Gastrocnemius medialis (tissue), 4 donors: ENCODE measurements at places on chromosomes 7 and 10. TPM values are rescaled to one million over a fixed set of nuclear protein-coding genes. Genes with fewer than 3 reads are reported as not detected.

GRCh38 chr7:123433665-123434064 lies 100.7 kb downstream of the IQUB start:
- no peak for DNase-seq
- H3K4me3 ChIP-seq = no peak overlapping the region
- H3K27ac ChIP-seq = no peak overlapping the region
- no peaks in the 10 kb centered on the region for H3K36me3 ChIP-seq
- no peaks in the 10 kb centered on the region for H3K27me3 ChIP-seq

- peaks cover 5% of the 10 kb centered on the region for H3K4me1 ChIP-seq
- no peak overlapping the region for H3K27ac ChIP-seq
- H3K4me3 ChIP-seq = no peak overlapping the region
- H3K36me3 ChIP-seq = no peaks in the 10 kb centered on the region
Observed at GRCh38 chr7:139908792-139909191, 79.7 kb downstream of the TBXAS1 start.

Gene AGK
- 6.5 TPM for total RNA-seq

Gene C7orf33
- total RNA-seq = not detected

Gene SFRP5
- total RNA-seq = 0.25 TPM

Gene MACC1
- not detected for total RNA-seq

DNA sequence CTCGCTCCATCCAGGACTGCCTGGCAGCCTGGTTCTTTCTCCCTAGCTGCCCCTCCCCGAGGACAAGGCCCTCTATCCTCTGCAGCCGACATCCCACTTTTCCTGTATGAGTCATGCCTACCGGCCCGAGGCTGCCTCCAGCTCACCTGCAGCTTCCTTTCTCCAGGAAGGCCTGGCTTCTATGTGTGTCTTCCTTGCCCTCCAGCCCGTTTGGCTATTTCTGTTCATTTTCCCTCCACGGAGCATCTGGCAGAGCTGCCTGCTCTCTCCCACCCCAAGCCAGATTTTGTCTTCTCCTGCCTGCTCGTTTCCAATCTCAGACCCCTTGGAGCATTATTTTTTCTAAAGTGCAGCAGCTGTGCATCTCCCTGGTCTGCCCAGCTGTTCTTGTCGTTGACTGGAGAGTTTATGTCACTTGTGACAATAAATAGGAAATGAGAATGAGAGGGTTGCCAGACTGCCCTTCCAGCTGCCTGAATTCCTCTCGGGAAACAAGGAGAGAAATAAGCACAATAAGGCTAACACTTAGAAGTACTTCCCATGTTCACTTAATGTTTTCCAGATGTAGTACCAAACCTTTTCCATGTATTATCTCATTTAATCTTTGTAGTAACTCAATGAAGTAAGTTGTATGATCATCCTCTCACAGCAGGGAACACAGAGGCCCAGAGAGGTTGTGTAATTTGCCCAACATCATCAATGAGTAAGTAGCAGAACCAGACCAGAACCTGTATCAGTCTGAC lies 19.7 kb downstream of the UBTD1 start:
- H3K27me3 ChIP-seq = no peaks in the 10 kb centered on the region
- no peak overlapping the region for H3K4me3 ChIP-seq
- DNase-seq = no peak
- H3K4me1 ChIP-seq = peaks cover 54% of the 10 kb centered on the region

Gene HOXA1
- total RNA-seq = 0.16 TPM

GRCh38 chr7:128951296-128951695 lies 13.6 kb downstream of the IRF5 start:
- DNase-seq = no peak
- no peak overlapping the region for H3K27ac ChIP-seq
- no peaks in the 10 kb centered on the region for H3K4me1 ChIP-seq
- H3K4me3 ChIP-seq = no peak overlapping the region

GRCh38 chr10:101601541-101601940 lies 13.4 kb downstream of the DPCD start:
- no peaks in the 10 kb centered on the region for H3K27me3 ChIP-seq
- H3K36me3 ChIP-seq = no peaks in the 10 kb centered on the region
- no peak overlapping the region for H3K4me3 ChIP-seq
- no peak overlapping the region for H3K27ac ChIP-seq

Gene TWIST1
- not detected for total RNA-seq

Gene ZC3HAV1L
- 1.1 TPM for total RNA-seq

Gene SSC4D
- total RNA-seq = 0.20 TPM

Gene KIF11
- 0.05 TPM for total RNA-seq

DNA sequence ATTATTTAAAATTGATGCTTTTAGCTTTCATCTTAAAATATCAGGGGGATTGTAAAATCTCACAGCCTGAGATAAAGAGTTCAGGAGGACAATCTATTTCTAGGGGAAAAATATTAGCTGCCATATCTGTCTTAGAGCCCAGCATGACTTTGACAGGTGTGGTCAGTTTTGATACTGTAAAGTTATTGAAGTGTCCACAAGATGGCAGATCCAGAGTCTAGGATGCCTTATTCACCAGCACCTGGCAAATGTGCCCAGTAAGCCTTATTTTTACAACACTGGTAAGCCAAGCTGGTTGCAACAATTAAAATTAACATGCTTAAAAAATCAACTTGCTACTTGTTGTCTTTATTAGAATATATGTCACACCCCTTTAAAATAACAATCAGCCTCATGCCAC lies 579.3 kb downstream of the SH2D4B start:
- H3K4me1 ChIP-seq = no peaks in the 10 kb centered on the region
- H3K36me3 ChIP-seq = no peaks in the 10 kb centered on the region
- H3K27ac ChIP-seq = no peak overlapping the region
- no peaks in the 10 kb centered on the region for H3K27me3 ChIP-seq
- no peak for DNase-seq
- H3K4me3 ChIP-seq = no peak overlapping the region

DNA sequence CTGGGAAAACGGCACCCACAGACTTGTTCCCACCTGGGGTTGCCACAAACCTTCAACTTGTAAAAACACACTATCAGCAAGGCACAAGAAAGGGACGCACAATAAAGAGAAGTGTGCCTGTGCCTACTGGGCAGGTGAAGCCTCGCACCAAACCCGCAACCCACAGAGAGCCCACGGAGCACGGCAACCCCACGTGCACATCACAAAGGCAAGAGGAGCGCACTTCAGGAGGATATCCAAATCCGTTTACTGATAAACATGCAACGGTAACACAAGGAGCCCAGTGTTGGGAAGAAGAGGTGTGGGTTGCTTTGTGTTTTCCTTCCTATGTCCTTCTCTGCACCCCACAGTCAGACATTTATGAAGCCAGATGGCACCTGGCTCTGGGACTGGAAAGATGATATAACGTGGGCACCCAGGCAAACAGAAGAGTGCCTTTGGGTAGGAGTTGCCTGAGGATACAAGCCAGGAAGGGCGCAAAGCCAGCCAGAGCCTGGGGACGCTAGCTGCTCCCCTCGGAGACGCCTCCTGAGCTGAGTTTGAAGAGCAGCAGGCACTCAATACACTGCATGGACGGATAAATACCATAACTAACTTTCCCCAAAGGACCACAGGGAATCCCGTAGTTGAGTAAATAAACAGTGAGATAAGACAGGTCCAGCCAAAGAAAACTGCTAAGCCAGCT lies 41.6 kb downstream of the TCERG1L start:
- H3K27ac ChIP-seq = no peak overlapping the region
- no peaks in the 10 kb centered on the region for H3K27me3 ChIP-seq
- H3K36me3 ChIP-seq = no peaks in the 10 kb centered on the region
- H3K4me3 ChIP-seq = no peak overlapping the region
- H3K4me1 ChIP-seq = no peaks in the 10 kb centered on the region

DNA sequence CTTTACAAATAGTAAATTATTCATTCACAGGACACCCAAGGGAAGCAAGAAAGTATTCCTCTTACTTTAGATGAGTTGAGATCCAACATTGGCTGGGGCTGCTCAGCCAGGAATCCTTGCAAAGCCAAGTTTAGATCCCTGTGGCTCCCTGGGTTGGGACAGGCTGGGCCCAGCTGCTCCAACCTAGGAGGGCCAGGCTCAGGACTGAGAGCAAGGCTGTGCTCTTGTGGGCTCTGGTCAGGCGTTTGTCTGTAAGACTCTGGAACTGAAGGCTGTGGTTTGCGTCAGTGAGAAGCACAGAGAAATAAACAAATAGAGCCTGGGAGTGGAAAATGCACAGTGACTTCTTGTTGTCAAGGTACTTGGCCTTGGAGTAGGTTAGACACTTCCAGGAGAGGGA lies 53.2 kb upstream of the TMEM273 start:
- no peak overlapping the region for H3K4me3 ChIP-seq
- H3K36me3 ChIP-seq = no peaks in the 10 kb centered on the region
- H3K27me3 ChIP-seq = no peaks in the 10 kb centered on the region

Gene NPS
- total RNA-seq = not detected

DNA sequence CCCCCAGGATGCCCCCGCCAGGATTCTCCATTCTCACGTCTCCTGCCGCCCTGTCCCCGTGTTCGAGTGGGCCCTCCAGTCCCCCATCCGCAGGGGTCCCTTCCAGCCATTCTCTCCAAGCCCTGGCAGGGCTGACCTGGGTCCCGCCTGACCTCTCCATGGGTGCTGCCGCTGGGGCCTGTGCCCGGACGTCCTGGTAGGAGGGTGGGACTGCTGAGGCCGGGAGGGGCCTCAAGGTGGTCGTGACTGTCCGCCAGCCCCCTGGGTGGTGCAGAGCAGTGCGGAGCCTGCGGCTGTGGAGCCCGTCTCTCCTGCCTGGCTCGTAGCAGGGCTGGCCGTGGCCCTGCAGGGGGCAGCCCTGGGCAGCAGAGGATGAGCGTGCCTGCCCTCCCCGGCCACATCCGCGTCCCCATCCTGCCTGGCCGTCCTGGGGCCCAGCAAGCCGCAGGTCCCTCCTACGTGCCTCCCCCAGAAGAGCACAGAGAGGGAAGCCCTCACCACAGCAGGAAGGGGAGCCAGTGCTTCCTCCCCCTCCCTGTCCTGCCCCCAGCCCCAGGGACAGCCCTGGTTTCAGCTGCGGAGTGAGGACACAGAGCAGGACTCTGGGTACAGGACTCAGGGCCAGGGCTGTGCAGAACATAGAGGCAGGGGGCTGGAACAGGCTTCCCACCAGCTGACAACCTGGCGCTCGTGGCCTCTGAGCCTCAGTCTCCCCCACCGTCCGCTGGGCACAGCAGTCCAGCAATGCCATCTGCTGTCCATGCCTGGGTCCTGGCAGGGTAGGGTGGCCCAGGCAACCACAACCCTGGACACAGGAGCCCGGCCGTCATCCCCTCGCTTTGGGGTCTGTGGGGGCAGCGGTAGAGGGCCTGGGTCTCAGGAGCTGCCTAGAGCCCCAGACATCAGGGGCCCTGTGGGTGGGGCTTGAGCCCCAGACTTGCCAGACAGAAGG lies 1.5 kb upstream of the GRIFIN start:
- H3K36me3 ChIP-seq = no peaks in the 10 kb centered on the region
- peaks cover 35% of the 10 kb centered on the region for H3K27me3 ChIP-seq
- H3K4me3 ChIP-seq = no peak overlapping the region
- H3K27ac ChIP-seq = no peak overlapping the region
- H3K4me1 ChIP-seq = peaks cover 13% of the 10 kb centered on the region

GRCh38 chr10:61975391-61975932 lies 74.0 kb downstream of the ARID5B start:
- H3K27me3 ChIP-seq = no peaks in the 10 kb centered on the region
- DNase-seq = no peak

- H3K4me3 ChIP-seq = no peak overlapping the region
- H3K36me3 ChIP-seq = no peaks in the 10 kb centered on the region
- no peak overlapping the region for H3K27ac ChIP-seq
Observed at GRCh38 chr7:32518534-32519140, 23.3 kb downstream of the AVL9 start.

- DNase-seq = no peak
- no peaks in the 10 kb centered on the region for H3K36me3 ChIP-seq
- no peak overlapping the region for H3K27ac ChIP-seq
- no peak overlapping the region for H3K4me3 ChIP-seq
- H3K27me3 ChIP-seq = no peaks in the 10 kb centered on the region
- no peaks in the 10 kb centered on the region for H3K4me1 ChIP-seq
Observed at GRCh38 chr10:116836902-116837523, 12.3 kb upstream of the ENO4 start.

- H3K27ac ChIP-seq = no peak overlapping the region
- DNase-seq = no peak
- no peaks in the 10 kb centered on the region for H3K36me3 ChIP-seq
Observed at GRCh38 chr7:69187824-69188333, 410.4 kb upstream of the AUTS2 start.

GRCh38 chr10:129400426-129400825 lies 66.6 kb upstream of the MGMT start:
- no peaks in the 10 kb centered on the region for H3K27me3 ChIP-seq
- no peaks in the 10 kb centered on the region for H3K36me3 ChIP-seq
- H3K27ac ChIP-seq = no peak overlapping the region
- no peaks in the 10 kb centered on the region for H3K4me1 ChIP-seq

Gene GBF1
- 31.4 TPM for total RNA-seq

GRCh38 chr10:103676058-103676785 lies 179.2 kb downstream of the SH3PXD2A start:
- DNase-seq = peak; percentile 53
- H3K27me3 ChIP-seq = no peaks in the 10 kb centered on the region
- H3K36me3 ChIP-seq = no peaks in the 10 kb centered on the region
- no peak overlapping the region for H3K4me3 ChIP-seq
- H3K4me1 ChIP-seq = peaks cover 16% of the 10 kb centered on the region

GRCh38 chr7:123772652-123773051 lies 23.8 kb upstream of the WASL start:
- DNase-seq = no peak
- H3K4me1 ChIP-seq = no peaks in the 10 kb centered on the region
- no peaks in the 10 kb centered on the region for H3K36me3 ChIP-seq
- no peaks in the 10 kb centered on the region for H3K27me3 ChIP-seq

DNA sequence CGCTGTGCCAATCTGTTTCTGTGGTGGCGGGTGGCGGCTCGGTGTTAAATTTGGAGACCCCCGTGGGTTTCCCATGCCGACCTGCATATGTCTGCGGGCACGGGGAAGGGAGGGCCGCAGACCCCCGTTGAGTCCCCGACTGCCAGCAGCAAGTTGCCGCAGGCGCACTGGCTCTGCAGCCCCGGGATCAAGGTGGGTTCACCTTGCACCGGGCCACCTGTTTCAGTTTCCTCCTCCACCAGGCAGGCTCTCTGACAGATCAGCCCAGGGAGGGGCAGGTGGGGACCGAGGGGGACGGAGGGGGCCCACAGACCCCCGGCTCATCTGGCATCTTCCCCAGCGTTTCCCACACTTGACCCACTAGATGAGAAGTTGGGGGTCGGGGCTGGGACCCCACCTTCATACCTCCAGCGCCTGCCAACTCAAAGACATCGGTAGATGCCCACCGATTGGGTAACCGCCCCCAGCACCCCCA lies 95.9 kb downstream of the CUX1 start:
- H3K27me3 ChIP-seq = no peaks in the 10 kb centered on the region
- DNase-seq = no peak
- peaks cover 42% of the 10 kb centered on the region for H3K4me1 ChIP-seq
- H3K4me3 ChIP-seq = no peak overlapping the region
- peak overlapping the region; percentile 92 for H3K27ac ChIP-seq

GRCh38 chr7:73828107-73828803 lies 2.5 kb upstream of the CLDN4 start:
- H3K27ac ChIP-seq = no peak overlapping the region
- DNase-seq = no peak
- H3K4me3 ChIP-seq = no peak overlapping the region

GRCh38 chr7:8169171-8169570 lies 92.8 kb downstream of the ICA1 start:
- H3K4me3 ChIP-seq = no peak overlapping the region
- no peak overlapping the region for H3K27ac ChIP-seq
- H3K36me3 ChIP-seq = no peaks in the 10 kb centered on the region
- H3K27me3 ChIP-seq = no peaks in the 10 kb centered on the region
- DNase-seq = no peak

- no peaks in the 10 kb centered on the region for H3K36me3 ChIP-seq
- H3K4me3 ChIP-seq = no peak overlapping the region
- H3K4me1 ChIP-seq = no peaks in the 10 kb centered on the region
- no peak for DNase-seq
Observed at GRCh38 chr10:89548673-89549072, 13.3 kb upstream of the SLC16A12 start.

Gene LRRC27
- 2.1 TPM for total RNA-seq

Gene OR6B1
- total RNA-seq = not detected

Gene HTR5A
- total RNA-seq = not detected
